ENCODE measurements at places on chromosomes 5 and 9.

- DNase-seq = no peak
These were observed 37.8 kb upstream of the ANKRD34B start for GRCh38 chr5:80607832-80608231.

GRCh38 chr9:27722866-27723265 is 149.6 kb upstream of the C9orf72 start:
- no peak for DNase-seq

DNA sequence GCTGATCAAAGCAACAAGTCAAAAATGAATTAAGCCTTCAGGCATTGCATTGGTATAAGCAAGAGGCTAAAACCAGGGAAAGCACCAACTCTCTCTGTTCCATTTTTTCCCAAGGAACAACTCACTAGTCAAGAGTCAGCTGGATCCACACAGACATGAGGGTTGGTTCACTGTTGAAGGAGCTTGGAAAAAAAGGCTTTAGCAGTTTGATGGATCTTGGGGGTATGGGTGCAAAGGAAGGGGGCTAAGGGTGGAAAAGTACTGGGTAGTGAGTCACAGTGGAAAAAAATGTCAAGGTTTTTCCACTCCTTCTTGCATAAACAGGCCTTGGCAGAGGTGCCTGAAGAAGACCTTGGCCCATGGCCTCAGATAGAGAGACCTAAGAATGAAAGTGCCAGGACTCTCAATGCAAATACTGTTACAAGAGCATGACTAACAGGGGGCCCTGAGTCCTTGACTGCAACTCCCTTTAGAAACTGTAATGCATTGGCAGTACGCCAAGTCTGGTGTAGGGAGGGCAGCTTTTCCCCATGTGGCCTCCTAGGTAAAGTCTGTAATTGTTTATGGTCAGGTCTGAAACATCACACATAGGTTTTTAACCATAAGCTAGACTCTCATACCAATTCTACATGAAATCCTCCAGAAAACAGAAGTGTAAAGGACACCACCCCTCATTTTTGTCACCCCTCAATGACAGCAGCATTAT is 23.7 kb downstream of the ACTL7A start:
- peak; percentile 90 for DNase-seq

- DNase-seq = no peak
These were observed 152.4 kb upstream of the ARRDC3 start for GRCh38 chr5:91535499-91535898.

GRCh38 chr9:2241461-2241835 is 226.3 kb downstream of the SMARCA2 start:
- no peak for DNase-seq

GRCh38 chr5:56055287-56055686 is 60.5 kb upstream of the IL6ST start:
- no peak for DNase-seq

DNA sequence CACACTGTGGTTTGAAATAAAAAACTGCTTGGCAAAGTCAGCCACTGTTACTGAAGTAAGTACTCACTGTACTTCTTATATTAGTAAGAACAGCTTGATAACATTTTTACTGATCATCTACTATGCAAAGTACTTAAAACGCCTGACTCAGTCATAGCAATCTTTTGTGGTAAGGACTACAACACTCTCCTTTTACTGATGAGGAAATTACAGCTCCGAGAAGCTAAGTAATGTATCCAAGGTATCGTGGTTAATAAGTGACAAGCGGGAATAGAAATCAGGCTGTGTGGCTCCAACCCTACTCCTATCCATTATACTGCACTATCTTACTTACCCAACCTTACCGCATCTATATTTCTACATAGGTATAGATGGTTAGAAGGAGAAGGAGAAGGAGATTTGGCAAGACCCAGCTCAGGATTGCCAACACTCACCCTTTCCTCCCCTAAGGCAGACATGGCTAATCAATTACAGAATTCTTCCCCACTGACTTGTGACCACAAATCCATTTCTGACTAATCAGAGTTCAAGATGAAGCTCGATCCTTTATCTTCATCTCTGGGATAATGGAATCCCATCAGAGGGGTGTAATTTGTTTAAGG is 281.4 kb downstream of the SPOCK1 start:
- no peak for DNase-seq

GRCh38 chr5:115774684-115775083 is 41.8 kb downstream of the CDO1 start:
- DNase-seq = no peak

DNA sequence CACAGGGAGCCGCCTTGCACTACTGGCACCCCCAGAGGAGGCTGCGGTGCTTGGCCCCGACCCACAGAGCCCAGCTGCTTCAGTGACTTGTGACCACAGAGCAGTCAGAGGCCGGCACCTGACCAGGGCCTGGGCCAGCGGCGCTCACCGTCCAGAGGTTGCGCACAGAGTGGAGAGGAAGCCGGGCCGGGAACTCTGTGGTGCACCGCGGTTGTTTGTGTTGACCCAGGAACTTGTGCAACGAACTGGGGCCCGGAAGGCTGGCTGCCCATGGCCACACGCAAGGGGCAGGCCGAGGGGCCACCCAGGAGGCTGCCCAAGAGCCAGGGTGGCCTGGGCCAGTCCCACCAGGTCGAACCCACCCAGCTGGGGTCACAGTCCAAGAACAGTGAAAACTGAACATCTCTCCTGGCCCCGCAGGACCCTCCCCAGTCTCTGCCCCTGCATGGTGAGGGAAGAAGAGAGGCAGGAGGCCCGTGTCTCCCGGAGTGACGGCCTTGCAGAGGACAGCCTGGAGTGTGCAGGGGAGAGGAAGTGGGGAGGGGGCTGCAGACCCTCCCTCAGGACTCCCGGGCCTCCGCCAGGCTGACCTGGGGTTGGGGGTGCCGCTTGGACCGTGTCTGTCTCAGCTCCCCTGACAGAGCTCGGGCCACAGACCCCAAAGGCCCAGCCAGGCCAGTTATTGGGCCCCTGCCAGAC is 42.8 kb upstream of the EGFL7 start:
- DNase-seq = no peak

GRCh38 chr9:121876255-121876654 is 216.9 kb downstream of the TTLL11 start:
- DNase-seq = no peak

DNA sequence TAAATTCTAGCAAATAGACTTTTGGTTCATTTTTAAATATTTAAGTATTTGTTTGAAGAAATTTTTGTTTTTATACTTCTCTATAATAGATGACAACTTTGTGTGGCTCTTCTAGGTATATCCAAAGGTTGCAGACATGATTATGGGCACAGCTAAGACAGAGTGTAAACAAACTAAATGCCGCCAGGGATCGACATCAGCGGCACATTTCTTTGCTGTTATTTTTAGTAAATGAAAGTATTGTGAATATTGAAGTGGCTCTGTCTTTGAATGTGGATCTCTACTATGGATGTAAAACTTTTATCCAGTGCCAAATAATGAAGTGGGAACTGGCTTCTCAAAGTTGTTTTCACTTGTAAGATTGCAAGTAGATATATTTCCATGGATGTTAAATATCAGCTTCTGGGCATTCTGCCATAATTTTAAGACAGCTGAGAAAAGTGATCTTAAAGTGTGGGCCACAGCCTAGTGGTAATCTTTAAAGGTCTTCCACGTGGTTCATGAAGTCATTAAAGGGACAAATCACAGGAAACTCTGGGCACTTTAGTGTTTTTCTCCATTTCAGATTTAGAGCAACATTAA is 589.9 kb downstream of the ZNF608 start:
- DNase-seq = no peak

DNA sequence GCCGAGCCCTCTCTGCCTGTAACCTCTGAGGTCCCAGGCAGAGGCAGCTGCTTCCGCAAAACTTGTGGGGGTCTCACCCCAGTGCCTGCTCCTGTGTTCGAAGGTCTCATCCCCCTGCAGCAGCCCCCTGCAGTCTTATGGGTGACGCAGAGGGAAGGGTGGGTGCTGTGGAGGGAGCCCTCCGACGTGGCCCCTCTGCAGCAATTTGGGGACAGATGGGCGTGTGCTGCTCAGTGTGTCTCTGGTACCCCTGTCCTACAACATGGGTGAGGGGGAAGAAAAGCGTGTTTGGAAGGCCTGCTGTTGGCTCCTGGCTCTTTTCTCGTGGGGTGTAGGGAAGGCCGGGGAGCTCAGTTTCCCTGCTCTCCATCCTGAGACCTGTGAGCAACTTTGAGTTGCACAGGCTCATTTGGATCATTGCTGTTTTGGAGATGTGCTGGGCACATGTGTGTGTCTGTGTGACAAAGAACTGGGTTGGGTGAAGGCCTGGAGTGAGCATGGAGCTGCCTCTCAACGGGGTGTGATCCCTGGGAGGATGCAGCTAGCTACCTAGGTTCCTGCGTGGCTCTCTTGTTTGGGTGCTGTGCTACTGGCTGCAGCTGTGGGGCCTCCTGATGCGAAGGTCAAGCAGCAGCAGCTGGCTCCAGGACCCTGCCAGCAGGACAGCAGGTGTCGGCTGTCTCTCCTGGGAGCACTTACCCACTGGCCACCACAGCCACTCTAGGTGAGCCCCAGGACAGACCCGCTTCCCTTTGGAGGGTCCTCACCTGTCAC is 179.6 kb upstream of the PITX1 start:
- DNase-seq = peak; percentile 36

DNA sequence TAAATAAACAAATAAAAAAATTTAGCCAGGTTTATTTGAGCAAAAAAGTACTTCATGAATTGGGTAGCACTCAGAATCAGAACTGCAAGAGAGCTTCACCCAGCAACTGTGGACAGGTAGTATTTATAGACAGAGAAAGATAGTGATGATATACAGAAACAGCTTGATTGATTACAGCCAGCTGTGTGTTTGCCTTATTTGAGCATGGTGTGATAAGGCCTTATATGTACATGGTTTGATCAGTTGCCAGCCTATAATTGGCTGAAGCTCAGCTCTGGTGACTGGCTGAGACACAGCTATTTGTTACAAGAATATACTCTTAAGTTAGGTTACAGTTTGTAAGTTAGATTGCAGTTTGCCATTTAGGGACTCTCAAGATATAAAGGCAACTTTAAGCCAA is 34.3 kb upstream of the ARL15 start:
- DNase-seq = no peak

GRCh38 chr9:136385015-136385414 is 11.5 kb upstream of the CARD9 start:
- DNase-seq = no peak

- peak; percentile 2 for DNase-seq
These were observed 27.5 kb upstream of the DNAH5 start for GRCh38 chr5:13972029-13972428.

GRCh38 chr5:124297826-124298225 is 448.6 kb downstream of the ZNF608 start:
- no peak for DNase-seq

DNA sequence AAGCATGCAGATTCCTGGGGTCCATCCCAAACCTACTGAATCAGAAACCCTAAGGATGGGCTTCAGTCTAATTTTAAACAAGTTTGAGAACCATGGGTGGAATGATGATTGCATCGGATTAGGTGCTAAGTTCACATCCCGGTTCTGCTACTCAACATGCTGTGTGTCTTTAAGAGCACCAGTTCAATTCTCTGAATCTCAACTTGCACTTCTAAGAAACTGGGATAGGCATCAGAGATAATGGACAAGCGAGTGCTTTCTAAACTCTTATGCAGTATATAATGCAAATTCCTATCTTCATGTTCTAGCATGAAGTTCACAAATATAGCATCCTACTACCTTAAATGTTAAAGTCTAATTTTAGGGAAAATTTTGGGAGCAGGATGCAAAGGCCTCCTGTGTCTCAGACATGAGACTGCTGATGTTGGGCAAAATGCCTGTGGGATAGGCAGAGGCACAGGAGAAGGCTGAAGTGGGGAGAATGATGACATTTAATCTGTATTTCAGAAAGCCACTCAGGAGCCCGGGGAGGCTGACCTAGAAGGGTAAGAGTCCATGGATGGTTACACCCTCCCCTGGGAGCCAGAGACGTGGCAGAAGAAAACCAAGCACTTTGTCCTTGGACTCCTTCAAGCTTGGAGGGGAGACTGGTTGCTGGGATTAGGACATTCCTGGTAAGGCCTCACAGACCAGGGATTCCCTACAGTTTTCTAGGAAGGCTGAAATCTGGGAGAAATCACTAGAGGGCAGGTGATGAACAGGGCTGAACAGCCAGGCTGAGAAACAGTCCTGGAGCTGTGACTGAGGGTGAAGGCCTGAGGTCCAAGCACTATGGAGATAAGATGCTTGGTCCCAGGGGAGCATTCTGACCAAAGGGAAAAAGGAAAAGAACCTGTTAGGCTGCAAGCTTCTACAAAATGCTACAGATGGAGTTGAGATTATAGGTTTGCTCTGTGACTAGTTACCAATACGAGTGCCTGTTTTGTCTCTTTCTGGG is 311.9 kb upstream of the PANK3 start:
- DNase-seq = no peak

- no peak for DNase-seq
These were observed 15.5 kb downstream of the ACER2 start for GRCh38 chr9:19424176-19424779.

GRCh38 chr5:32713770-32714381 is 2.8 kb downstream of the NPR3 start:
- DNase-seq = no peak

DNA sequence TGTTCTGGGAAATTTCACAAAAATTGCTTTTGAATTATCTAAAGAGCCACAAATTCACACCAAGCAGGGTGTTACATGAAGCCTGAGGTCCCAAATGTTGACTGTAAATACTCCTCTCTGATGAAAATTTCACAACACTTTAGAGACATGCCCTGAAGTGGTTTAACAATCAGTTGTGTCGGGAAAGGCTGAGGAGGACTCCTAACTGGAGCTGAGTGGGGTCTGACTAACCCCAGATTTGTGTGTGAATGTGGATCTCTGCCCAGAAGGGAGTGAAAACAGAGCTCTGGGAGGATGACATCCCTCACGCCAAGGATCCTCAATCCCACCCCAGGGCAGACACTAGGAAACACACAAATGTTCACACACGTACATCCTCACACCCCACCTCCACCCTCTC is 31.1 kb upstream of the GRXCR2 start:
- DNase-seq = no peak

DNA sequence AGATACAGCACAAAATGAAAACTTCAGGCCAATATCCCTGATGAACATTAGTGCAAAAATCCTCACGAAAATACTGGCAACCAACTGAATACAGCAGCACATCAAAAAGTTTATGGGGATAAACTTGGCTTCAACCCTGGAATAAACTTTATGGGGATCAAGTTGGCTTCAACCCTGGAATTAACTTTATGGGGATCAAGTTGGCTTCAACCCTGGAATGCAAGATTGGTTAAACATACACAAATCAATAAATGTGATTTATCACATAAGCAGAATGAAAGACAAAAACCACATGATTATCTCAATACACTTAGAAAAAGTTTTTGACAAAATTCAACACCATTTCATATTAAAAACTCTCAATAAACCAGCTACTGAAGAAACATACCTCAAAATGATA is 213.7 kb upstream of the DMRTA1 start:
- DNase-seq = no peak

DNA sequence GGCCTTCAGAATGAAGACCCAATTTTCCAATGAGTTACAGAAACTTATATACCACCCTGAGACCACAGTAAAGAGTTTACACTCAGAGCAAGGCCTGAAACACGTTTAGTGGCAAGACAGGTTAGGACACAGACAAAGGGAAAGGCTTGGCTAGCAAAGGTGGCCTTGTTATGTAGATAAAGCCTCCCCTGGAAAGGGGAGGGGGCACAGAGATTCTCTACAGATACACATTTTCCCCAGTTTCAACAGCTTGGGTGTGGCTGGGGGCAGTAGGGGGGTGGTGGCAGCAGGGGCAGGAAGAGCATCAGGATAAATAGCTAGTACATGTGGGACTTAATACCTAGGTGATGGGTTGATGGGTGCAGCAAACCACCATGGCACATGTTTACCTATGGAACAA is 51.9 kb upstream of the PPP1R2B start:
- DNase-seq = no peak

- DNase-seq = no peak
These were observed 66.1 kb downstream of the TSPAN17 start for GRCh38 chr5:176713409-176713808.

GRCh38 chr9:128927731-128928411 is 7.1 kb downstream of the PHYHD1 start:
- DNase-seq = peak; percentile 39
